ENCODE measurements at places on chromosomes 5 and 9.

DNA sequence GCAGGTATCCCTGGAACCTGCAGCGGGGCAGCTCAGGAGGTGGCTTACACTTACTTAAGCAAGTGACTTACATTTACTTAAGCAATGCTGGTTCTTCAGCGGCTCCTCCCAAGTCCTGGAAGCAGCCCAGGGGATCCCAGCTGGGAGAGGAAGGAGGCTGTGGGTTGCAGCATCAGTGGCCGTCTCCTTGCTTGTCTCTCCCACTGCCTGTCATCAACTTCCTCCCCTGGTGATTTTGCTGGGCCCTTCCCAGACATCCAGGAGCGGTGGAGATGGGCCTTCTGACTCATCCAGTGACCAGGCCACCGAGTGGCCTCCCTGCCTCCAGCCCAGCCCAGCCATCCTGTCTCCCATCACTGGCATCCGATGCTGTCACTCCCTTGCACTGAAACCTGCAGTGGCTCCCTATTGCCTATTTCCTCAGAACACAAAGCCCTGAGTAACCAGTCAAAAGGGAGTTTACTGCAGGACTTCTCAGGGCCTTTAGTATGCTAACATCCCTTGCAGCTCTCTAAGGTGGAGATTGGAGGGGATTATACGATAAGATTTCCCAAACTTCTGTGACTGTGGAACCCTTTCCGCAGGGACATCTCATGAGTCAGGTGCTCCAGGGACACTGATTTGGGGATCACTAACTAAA is 155.9 kb upstream of the PHYKPL start:
- no peak for DNase-seq
- no peaks in the 10 kb centered on the region for H3K27me3 ChIP-seq
- H3K36me3 ChIP-seq = no peaks in the 10 kb centered on the region
- peaks cover 58% of the 10 kb centered on the region for H3K4me1 ChIP-seq

DNA sequence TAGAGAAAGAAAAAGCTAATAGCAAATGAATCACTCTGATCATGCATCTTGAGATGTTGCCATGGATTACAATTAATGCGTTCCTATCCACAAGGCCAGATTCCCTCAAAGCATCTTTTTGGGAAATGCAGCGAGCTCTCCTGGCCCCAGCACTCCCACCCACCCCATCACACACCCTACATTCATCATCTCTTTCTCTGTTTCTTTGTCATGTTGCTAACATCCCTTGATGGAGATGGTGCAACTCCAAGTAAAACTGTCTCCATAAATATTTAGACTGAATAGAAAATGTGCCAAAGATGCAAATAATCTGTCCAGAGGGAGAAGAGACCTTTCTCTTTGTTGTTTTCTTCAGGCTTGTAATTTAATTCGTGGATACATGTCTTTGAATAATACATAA is 30.8 kb upstream of the TNC start:
- H3K4me3 ChIP-seq = no peak overlapping the region
- no peak for DNase-seq
- H3K4me1 ChIP-seq = no peaks in the 10 kb centered on the region
- no peaks in the 10 kb centered on the region for H3K36me3 ChIP-seq

DNA sequence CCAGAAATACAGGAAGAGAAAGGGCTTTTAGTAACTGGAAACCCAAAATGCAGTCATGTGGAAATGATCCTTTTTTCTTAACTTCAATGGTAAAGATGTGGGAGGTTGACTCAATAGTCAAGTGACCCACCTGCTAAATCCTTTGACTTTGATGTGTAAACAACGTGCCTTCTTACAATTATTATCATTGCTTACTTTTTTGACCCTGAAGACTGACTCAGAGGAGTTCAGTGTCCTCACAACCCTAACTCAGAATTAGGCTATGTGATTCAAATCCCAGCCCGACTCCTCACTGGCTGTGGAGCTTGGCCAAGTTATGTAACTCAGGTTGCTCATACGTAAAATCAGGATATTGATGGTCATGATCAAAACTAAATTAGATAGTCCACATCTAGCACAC is 27.9 kb downstream of the ANXA1 start:
- DNase-seq = no peak
- H3K27ac ChIP-seq = peak overlapping the region; percentile 23
- H3K4me3 ChIP-seq = no peak overlapping the region
- peaks cover 7% of the 10 kb centered on the region for H3K4me1 ChIP-seq

DNA sequence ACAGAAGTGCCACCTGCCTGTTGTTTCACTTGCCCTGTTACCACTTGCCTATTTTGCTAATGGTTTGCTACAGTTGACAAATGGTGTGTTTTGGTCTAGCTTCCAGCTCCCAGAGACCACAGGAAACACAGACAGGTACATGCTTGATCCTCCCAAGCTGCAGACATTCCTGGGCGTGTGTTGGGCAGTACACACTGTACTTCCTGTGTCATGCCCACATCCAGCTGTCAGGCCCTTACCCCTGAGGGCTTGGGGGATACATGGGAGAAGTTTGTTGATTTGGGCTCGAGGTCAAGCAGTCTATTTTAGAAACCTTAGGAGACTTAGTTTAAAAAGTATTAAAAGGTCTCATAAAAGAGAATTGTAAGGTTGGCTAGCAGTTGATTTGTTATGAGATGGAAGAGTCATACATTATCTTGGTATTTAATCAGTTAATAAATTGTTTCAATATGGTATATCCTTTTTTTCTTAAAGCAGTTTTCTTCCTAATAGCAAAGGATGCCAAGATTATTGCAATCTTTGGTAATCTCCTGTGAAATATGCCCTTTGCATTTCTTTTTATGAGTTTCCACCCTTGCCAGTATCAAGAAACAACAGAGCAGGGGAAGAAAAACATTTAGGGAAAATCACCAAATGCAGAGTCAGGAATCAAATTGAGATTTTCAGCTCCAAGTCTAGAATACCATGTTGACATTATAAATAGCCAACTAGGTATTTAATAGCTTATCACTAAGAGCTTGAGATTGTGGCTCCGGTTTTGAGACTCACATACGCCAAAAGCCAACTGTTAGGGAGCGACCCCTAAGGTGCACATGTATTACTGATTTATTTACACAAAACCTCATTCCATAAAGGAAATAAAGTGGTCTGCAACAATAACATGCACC is 52.3 kb upstream of the CD180 start:
- no peaks in the 10 kb centered on the region for H3K27me3 ChIP-seq
- H3K36me3 ChIP-seq = no peaks in the 10 kb centered on the region
- H3K4me3 ChIP-seq = no peak overlapping the region
- H3K4me1 ChIP-seq = peaks cover 8% of the 10 kb centered on the region

GRCh38 chr9:77599492-77599891 is 48.6 kb downstream of the GNA14 start:
- no peak overlapping the region for H3K4me3 ChIP-seq
- H3K27ac ChIP-seq = no peak overlapping the region
- no peaks in the 10 kb centered on the region for H3K4me1 ChIP-seq
- DNase-seq = no peak

DNA sequence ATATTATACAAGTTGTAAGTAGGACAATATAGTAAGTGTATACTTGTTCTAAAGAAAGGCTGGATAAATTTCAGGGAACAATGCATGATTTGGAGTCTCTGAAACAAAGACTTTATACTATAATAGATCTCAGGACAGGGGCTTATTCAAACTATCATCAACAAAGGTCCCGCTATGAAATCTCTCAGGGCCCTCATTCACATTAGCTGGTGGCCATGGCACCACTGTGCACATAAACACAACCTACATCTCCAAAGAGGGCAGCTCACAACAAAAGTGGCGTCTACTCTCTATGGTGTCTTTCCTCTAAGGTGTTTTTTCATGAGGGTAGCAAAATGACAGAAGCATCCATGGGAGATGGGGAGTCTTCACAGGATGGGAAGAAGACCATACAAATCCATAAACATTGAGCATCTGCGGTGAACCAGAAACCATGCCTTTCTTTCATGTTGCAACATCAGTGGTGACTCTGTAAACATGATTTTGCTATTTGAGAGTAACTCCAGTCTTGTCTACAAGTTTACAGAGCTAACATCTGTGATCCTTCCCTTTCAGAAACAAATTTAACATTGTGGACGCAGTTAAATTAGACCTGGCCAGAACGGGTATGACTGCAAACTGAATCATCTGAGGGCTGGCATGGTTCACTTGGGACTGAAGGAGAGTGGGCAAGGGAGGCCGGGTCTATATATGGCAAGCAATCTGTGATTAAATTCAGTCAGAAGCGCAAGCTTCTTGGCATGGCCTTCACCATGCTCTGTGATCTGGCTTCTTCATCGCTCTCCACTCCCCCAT is 5.5 kb downstream of the TTLL11 start:
- no peak overlapping the region for H3K4me3 ChIP-seq
- H3K4me1 ChIP-seq = peaks cover 14% of the 10 kb centered on the region
- DNase-seq = no peak

DNA sequence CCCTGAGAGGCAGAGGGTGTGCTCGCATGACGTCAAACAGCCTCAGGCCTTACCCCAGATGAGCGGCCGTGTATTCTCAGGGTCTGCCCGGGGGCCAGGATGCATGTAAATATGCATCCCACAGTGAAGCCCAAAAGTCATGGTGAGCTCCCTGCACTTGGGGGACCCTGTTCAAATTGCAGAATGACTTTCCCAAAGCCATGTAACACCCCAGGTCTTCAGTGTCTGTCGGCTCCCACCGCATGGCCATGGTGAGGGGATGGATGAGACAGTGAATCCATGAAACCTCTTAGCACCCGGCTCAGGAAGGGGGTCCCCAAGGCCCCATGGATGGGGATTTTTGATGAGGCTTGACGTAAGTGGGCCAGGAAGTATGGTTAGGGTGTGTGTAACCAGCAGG is 9.3 kb upstream of the COL5A1 start:
- no peaks in the 10 kb centered on the region for H3K27me3 ChIP-seq
- no peak overlapping the region for H3K4me3 ChIP-seq
- H3K36me3 ChIP-seq = no peaks in the 10 kb centered on the region
- DNase-seq = no peak
- no peak overlapping the region for H3K27ac ChIP-seq

DNA sequence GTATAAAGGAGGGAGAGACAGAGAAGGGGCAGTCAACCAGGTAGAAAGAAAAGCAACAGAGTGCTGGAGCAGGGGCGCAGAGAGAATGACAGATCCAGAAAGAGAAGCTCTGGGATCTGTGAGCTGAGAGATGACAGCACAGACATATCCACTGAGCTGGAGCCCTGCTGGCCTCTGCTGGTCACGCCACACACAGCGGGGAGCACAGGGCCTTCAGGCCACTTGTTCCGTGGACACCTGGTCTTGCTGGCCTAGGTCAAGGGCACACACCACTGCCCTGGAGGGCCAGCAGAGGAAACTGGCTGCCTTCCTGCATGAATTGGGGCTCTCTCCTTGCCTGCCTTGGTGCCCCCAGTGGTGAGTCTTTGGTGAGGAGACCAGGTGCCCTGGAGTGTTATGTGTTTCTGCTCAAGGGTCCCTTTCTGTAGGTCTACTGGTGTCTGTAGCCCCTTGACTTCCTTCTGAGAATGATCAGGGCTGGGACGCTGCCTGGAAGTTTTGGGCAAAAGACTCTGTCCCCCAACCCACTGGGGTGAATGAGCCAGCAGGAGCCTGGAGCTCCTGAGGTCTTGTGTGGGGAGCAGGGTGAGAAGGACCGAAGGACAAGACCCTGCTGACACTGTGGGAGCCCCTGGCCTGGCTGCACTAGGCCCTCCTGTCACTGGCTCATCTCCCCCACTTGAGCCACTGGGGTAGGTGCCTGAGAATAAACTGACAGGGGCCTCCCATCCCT is 59.2 kb upstream of the ADAMTS2 start:
- peaks cover 2% of the 10 kb centered on the region for H3K36me3 ChIP-seq
- DNase-seq = no peak
- no peak overlapping the region for H3K4me3 ChIP-seq
- H3K27me3 ChIP-seq = no peaks in the 10 kb centered on the region

- no peaks in the 10 kb centered on the region for H3K27me3 ChIP-seq
- H3K4me3 ChIP-seq = no peak overlapping the region
- peaks cover 65% of the 10 kb centered on the region for H3K4me1 ChIP-seq
- no peak for DNase-seq
- H3K36me3 ChIP-seq = no peaks in the 10 kb centered on the region
Measured at GRCh38 chr5:14180437-14180836, 37.3 kb downstream of the TRIO start.
